ENCODE measurements at places on chromosomes 6 and 20.

DNA sequence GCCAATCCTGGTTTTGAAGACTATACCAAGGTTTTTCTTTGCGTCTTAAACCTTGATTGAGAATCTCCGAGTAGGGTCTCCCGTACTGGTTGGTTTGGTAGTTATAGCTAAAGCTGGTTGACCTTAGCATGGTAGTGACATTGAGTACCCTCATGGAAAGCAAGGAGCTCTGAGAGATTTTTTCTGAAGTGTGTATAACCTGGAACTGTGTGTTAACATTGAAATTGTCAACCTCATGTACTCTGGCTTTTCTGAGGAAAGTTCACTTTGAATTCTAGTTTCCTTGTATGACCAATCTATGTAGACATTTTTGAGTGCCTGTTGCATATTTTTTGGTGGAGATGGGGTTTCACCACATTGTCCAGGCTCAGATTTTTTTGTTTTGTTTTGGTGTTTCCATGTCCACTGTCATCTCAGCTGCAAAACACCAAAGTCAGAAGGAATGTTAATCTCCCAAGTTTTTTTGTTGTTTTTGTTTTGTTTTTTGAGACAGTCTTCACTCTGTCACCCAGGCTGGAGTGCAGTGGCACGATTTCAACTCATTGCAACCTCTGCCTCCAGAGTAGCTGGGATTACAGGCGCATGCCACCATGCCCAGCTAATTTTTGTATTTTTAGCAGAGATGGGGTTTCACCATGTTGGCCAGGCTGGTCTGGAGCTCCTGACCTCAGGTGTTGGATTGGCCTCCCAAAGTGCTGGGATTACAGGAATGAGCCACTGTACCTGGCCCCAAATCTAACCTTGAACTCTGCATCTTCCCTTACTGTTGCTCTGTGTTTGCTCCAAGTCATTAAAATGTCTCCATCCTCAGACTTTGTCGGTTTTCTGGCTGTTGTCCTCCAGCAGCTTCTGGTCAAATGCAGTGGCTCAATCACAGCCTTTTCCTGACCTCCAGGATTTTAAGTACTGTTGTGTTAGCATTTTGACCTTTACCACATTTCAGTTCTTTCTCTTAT is 4.3 kb downstream of the RPS12 start:
- DNase-seq: no peak

GRCh38 chr6:21949211-21949801 is 347.5 kb downstream of the PRL start:
- DNase-seq: no peak

- no peak for DNase-seq
Measured at GRCh38 chr20:54535033-54535432, 59.6 kb downstream of the DOK5 start.

DNA sequence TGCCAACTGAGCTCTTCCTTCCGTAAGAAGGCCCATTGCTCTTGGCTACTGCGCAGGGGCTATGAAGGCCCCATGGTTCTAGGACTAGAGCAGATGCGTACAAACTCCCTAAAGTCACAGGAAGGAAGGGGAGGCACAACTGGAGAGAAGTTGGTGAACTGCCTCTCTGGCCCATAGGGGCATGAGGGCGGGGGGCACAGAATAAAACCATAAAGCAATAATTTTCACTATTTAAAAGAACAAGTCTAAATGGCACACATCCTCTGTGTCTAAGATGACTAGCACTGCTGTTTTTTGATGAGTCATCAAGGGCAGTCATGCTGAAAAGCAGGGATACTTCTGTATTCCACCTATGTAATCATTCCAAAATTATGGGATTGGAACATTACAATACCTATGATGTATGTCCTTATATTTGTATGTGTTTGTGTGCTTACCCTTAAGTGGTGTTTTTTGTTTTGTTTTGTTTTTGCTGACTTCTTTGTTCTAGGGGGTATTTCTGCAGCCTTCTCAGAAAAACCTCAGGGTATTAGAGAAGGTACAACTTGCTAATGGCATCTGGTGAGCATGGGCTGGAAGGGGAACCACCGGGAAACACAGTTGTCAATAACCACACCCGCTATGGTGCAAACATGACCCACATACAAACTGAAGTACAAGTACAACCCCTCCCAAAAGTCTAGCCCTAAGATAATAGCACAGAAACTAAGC is 36.9 kb downstream of the B4GALT5 start:
- DNase-seq: no peak

GRCh38 chr6:108671790-108672189 is 111.1 kb downstream of the FOXO3 start:
- no peak for DNase-seq

DNA sequence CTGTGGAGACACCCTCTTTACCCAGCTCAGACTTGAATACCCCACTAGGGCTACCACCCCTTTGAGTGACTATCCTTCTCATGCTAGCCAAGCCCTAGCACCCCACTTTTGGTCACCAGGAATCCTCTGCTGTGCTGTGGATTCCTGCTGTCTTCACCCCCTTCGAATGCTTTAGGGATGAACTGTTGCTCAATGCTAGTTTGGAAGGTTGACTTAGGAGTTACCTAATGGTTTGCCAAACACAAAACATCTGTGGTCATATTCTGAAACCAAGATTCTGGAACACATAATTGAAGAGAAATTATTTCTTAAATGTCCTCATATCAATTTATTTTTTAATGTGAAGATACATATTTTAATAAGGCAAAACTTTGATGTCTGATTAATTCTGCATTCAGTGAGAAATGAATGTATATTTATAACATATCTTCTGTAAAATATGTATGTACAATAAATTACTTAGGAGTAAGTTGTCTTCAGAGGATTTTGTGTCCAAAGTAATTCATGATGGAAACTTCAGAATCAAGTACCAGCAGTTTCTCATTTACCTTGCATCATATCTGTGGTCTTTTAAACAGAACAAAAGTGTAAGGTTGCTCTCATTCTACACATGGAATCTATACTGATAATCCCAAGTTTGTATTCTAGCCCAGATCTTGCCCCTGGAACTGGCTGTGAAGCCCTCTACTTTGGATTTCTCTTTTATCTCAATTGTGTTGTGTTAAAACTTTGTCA is 46.9 kb downstream of the TMEM200A start:
- no peak for DNase-seq

- DNase-seq: no peak
Measured at GRCh38 chr6:15875797-15876196, 213.0 kb upstream of the DTNBP1 start.

DNA sequence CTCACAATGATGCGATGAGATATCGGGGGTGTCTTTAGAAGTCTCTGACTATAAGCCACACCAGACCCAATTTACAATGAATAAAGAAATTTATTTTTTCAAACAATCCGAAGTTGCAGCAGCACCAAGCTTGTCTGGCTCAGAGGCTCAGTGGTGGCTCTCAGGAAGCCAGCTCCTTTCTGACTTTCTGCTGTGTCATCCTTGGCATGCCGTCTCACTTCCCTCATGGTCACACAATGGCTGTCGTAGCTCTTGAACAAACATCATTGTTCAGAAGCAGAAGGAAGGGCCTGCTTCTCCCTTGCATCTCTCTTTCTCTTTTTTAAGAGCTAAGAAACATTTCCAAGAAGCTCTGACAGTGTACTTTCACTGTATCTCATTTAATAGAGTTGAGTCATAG is 299.0 kb downstream of the DOK5 start:
- no peak for DNase-seq

- DNase-seq: no peak
Measured at GRCh38 chr6:13648850-13649249, 33.7 kb downstream of the NOL7 start.

DNA sequence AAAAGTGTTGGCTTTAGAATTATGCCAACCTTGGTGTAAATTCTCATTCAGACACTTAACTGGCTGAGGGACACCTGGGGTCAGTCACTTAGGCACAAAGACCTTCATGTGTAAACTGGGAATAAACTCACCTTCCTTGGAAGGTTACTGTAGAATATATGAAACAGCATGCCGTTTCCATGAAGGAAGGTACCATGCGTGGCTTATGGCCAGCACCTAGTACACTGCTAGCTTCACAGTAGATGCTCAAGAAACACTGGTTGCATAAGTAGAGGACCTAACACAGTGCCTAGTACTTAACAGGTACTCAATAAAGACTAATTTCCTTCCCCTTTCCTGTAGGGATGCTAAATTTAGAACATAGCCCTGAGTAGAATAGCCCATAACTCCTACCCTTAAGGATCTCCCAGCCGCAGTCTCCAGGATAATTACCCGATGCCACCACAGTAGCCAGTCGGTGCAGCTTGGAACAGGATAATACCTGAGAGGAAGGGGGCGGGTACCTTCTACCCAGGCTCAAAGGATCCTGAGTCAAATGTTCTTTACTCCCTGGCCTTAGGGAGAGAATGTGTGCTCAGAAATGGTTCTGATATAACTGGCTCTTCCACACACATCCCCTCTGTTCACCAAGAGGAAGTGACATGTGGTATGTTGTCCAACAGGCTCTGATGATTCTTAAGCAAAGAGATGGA is 3.6 kb downstream of the BCL2L1 start:
- no peak for DNase-seq

DNA sequence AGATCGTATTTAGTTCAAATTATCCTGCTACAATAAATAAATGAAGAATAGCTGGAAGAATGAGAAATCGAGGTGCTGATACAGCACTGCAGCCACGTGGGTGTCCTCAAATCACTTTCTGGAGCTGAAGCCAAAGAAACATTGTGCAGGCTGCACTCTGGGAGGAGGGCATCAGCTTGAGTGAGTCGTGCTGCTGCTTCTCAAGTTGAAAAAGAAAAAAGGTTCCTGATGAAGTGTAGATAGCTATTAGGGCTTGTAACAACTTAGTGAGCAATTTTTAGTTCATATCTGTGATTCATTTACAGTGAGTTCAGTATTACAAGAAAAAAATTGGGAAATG is 40.5 kb downstream of the DSE start:
- no peak for DNase-seq

DNA sequence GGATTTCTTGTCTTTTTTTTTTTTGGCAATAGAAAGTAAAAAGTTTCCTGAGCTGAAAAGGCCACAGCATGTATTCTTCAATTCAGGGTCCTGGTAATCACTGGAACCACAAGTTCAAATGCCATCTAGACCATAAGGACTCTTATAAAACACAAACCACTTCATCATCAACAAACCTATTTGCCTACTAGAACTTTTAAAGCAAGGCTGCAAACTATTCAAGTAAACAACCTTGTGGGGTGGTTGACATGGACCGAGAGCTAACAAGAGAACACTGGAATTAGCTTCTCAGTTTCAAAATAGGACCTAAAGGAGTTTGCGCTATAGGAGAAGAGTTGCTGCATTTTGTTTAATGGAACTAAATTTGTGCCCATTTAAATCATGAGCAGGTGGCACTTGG is 215.9 kb downstream of the ATXN1 start:
- DNase-seq: no peak

GRCh38 chr20:36086767-36087166 is 67.8 kb upstream of the EPB41L1 start:
- DNase-seq: no peak

DNA sequence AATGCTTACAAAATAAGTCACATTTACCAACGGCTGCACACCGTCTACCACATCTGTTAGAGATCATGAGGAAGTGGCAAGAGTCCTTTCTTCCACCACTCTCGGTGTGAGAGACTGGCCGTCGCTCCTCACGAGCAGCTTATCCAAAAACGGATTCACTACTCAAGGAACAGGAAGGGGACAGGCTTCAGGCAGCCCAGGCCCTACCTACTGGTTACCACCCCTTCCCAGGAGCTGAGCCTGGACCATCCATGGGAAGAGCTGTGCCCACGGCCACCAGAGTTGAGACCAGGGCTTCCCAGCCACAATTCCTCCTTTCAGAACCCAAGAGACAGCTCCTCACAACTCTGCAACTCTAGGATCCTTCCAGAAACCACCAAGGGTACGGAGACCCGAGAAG is 37.0 kb downstream of the FOXF2 start:
- DNase-seq: no peak

- DNase-seq: no peak
Measured at GRCh38 chr6:113457751-113458150, 399.4 kb upstream of the MARCKS start.

GRCh38 chr6:167845856-167846255 is 19.1 kb downstream of the AFDN start:
- DNase-seq: no peak

GRCh38 chr20:13231031-13231752 is 10.1 kb downstream of the ISM1 start:
- DNase-seq: no peak

- DNase-seq: no peak
Measured at GRCh38 chr20:44810061-44810390, 320 bp downstream of the RIMS4 start.

GRCh38 chr6:16840725-16841124 is 79.5 kb upstream of the ATXN1 start:
- no peak for DNase-seq

DNA sequence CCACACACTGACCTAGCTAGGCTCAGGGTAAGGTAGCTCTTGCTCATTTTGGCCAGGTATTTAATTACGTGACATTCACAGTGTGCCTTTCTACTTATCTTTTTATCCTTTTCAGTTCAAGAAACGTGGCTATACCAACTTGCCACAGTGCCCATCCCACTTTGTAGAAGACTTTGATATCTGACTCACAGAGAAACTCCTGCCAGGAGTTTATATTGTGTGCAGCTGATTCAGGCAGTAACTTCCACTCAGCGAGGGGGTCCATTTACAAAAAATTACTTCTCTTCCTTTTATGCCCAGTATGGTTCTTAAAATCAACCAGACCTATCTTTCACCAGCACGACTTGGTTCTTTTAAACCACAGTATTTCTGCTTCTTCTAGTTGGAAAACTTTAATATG is 75.6 kb downstream of the PRL start:
- no peak for DNase-seq

GRCh38 chr20:57746201-57746600 is 36.4 kb upstream of the PMEPA1 start:
- DNase-seq: no peak

DNA sequence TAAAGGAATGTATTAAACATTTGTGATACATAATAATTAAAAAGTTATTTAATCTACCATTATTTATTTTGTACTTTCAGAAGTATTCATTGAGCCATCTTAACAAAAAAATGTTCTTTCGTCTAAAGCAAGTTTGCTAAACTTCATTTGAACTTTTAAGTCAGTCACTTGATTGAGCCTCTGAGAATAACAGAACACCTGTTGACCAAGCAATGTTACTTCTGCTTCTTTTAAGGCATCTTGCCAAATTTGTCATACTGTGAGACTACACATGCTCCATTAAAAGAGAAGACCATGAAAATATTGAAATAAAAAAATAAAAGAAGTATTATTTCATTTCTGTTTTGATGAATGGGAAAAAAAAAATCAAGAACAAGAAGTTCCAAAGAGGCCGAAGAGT is 141.8 kb upstream of the BMP5 start:
- DNase-seq: no peak

- no peak for DNase-seq
Measured at GRCh38 chr6:423799-424345, 32.3 kb downstream of the IRF4 start.

GRCh38 chr6:15769511-15770018 is 106.7 kb upstream of the DTNBP1 start:
- DNase-seq: no peak

- no peak for DNase-seq
Measured at GRCh38 chr20:51108638-51109363, 85.9 kb upstream of the KCNG1 start.
